ENCODE measurements at places on chromosomes 12 and 14.

GRCh38 chr14:102185360-102185759, 45.7 kb downstream of the WDR20 start:
- DNase-seq = no peak

DNA sequence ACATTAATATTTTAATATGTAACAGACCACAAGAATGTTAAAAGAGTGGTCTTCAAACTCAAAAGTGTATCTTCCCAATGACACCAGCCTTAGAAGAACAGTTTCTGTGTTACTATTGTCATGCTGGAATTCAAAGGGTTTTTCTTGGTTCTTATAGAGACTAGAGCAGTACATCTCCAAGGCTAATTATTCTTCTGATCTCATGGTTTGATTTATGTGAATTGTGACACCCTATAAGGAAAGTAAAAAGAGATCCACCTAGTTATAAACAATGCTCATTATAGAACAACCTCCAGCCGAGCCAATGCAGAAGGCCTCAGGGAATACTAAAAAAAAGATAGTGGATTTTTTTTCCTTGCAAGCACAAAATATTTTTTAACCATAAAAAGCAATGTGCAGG, 65.5 kb downstream of the PTPRO start:
- DNase-seq = no peak

DNA sequence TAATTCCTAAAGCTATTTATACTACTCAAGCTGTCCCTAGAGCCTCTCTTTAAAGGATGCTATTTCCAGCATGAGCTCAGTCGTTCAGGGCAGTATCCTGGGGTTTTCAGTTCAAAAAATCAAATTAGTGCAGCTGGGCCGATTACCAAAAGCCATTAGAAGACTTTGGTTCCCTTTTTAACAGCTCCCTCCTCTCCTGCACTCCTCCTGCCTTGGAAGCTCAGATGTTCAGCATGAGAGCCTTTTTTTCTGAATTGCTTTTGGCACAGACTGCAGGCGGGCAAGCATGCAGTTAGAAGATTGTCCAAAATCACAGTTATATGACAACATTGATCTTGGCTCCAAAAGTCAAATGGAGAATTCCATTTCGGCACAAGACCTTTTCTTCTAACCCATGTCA, 179.6 kb downstream of the SLC35F4 start:
- DNase-seq = peak; percentile 34

DNA sequence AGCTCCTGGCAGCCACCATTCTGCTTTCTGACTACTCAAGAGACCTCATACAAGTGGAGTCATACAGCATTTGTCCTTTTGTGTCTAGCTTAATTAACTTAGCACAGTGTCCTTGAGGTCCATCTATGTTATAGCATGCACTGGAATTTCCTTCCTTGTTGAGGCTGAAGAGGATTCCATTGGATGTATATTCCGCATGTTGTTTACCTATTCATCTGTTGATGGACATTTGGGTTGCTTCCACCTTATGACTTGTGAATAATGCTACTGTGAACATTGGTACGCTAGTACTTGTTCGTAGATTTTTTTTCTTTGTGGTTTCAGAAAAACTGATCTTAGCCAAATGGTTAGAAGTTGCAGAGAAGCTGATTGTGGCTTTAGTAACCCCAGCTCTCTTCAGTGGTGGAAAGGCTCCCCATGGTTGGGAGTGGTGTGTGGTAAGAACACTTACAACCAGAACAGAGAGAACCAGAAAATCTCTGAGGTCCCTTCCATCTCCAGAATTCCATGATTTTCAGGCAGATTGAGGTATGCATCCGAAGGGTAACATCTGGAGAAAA, 118.4 kb downstream of the SAMD4A start:
- no peak for DNase-seq

GRCh38 chr14:96274122-96274521, 18.1 kb downstream of the BDKRB1 start:
- DNase-seq = no peak

DNA sequence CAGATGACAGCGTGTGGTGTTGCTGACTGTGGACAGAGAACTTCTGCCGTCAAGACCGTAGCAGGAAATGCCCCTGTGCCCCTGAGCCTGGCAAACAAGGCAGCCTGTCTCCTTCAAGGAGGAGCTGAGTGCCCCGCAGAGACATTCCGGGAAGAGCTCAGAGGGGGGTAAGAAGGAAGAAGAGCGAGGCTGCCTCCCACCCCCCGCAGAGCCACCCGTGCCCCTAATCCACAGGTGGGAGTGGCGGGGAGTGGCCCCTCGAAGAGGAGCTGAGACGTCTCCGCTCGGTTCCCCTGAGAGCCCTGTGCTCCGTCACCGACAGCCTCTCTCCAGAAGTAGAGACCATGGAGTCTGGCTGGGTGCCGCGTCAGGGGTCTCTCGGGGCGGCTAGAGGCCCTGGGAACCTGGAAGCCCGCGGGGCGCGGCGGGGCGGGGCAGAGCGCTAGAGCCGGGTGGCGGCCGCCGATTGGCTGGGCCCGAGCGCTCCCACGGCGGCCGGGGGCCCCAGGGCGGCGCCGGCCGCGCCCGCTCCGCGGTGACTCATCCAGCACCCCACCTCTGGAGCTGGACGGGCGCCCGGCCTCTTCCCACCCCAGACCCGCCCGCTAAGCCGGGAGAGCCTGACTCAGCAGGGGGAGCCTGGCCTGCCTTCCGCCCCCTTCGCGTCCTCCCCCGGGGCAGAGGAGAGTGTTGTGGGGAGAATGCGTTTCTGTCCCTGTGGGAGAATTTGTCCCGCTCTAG, 25.2 kb upstream of the KRT78 start:
- peak; percentile 84 for DNase-seq

DNA sequence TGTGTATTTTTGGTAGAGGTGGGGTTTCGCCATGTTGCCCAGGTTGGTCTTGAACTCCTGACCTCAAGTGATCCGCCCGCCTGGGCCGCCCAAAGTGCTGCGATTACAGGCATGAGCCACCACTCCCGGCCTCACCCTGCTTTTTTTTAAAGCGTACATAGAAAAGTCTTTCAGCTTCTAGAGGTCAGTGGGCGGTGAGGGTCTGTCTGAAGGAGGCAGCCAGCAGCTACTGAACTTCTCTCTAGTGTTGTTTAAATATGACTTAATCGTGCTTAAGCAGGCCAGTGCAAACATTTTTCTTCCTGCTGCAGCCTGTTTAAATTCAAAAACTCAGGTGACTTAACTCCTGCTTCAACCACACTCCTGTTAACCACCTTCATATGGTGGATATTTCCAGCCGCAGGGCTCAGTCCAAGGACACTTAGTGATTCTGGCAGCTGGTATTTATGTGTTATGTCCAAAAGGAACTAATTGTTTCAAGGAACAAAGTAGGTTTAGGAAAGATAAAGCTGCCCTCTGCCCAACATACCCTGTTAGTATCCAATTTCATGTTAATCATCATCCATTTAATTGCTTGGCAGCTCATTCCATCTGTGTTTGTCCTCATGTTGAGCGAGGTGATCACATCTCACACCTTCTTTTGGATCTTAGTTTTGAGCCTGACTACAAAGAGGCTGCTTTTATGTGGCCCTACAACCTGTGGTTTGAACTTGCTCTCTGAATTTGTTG, 2.0 kb downstream of the PRKAB1 start:
- no peak for DNase-seq

GRCh38 chr14:104387022-104388010, 192.2 kb upstream of the C14orf180 start:
- DNase-seq = peak; percentile 21

DNA sequence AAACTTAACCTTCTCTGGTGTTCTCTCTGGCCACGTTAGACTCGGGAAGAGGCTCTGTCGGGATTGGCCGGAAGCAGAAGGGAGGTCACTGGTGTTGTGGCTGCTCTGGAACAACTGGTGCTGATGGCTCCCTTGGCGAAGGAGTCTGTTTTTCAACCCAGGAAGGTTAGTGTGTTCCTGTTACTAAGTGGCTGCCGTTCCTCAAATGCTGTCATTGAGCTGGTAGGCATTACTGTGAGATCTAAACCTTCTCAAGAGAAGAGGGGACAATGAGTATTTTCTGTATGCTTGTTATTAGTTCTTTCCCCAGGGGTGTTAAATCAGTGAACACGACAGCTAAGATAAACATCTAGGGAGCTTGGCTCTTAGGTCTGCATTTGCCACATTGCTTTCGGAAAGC, 18.3 kb downstream of the POP5 start:
- no peak for DNase-seq

DNA sequence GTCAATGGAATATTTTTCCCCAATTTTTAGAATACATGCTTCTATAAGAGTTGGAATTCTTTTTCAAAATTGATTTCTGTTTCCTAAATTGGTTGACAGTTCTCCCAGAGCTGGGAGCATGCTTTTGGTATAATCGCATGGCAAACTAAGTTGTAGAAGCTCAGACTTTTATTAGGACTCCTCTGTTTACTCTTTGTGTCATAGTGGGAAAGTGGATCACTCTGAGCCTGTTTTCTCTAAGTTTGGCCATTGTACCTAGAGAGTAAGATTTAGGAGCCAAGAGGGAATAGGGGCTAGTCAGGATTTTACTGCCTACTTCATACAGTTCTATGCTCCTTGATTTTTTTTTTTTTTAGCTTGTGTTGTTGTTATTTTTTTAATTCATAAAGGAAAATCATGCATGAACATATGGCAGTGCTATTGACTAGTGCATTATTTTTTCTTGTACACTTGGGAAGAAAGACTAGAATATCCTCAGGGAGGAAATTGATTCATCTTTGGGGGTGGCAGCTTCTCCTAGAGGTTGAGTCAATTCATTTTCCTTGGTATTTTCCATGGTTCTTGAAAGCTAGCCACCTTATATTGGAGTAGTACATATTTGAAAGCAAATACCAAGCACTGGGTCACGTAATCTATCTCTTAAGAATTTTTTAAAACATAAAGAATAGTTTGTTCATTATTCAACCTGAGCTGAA, 77.7 kb upstream of the TRAF3 start:
- no peak for DNase-seq

GRCh38 chr12:23847857-23848256, 101.6 kb downstream of the SOX5 start:
- DNase-seq = no peak

DNA sequence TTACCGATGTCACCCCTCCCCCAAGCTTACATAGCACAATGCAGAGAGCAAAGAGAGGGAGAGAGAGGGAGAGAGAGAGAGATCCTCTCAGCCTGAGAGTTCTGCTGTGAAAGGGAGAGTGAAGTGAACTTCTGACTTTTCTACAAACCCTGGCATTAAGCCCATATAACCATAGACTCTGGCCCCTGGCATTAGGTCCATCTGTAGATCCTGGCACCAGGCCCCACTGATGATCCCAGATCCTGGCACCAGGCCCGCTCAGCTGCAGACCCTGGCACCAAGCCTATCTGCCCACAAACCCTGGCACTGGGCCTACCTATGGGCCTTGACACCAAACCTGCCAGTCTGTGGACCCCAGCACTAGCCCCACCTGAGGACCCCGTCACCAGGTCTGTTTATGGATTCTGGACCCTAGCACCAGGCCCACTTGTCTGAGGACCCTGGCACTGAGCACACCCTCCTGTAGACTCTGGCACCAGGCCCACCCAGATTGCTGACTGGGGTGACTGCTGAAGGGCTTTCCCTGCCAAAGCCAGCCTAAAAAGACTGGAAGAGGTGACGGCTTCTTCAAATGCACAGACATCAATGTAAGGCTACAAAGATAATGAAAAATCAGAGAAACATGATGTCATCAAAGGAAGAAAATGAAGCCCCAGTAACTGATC, 14.5 kb upstream of the KRT83 start:
- no peak for DNase-seq

- no peak for DNase-seq
Observed at GRCh38 chr12:111215881-111216280, 153.0 kb downstream of the PHETA1 start.

DNA sequence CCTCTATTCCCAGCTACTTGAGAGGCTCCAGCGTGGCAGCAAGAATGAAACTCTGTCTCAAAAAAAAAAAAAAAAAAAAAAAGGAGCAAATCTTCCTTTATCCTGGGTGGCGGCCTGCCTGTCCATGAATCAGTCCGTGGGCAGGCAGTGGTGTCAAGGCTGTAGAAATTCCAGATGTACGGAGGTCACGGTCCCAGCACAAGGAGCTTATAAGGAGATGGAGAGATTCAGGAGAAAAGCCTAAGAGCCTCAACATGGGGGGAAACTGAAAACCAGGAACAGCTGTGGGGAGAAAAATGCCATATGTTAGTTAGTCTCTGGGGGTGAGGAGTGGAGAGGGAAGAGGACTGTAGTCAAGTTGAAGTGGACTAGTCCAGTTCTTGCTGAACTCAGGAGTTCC, 130.5 kb upstream of the CRY1 start:
- no peak for DNase-seq

DNA sequence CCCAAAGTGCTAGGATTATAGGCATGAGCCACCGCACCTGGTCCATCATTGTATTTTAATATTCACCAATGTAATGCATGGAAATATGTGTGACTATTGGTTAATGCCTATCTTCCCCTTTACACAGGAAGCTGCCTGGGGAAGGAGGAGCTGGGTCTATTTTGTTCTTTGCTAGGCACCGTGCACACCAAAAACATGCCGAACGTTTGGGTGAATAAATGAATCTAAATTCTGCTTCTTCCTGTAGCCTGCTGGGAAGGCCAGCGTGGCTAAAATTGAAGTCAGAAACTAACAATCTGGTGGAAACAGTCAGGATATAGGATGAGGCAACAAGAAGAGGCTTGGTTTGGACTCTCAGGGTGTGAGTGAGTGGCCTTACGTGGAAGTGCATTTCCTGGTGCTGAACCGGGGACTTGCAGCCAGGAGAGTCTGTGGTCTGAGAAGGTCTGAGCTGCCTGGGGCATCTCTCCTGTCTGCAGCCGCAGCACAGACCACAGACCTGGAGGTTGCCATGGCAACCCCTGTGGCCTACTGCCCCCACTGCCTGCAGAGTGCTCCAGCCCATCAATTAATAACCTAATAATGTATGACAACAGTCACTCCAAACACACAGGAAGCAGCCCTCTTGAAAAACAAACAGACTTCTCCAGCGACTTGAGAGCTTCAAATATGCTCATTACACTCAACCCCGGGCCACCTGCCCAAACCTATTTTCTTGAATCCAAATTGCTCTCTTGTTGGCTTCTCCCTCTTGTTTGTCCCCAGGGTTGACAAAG, 5.5 kb upstream of the GPR68 start:
- DNase-seq = no peak

GRCh38 chr12:93802698-93803423, 125.7 kb downstream of the CRADD start:
- no peak for DNase-seq

- DNase-seq = no peak
Observed at GRCh38 chr12:108622421-108622820, 11.3 kb downstream of the SELPLG start.

GRCh38 chr12:1532375-1533165, 61.8 kb downstream of the FBXL14 start:
- no peak for DNase-seq

DNA sequence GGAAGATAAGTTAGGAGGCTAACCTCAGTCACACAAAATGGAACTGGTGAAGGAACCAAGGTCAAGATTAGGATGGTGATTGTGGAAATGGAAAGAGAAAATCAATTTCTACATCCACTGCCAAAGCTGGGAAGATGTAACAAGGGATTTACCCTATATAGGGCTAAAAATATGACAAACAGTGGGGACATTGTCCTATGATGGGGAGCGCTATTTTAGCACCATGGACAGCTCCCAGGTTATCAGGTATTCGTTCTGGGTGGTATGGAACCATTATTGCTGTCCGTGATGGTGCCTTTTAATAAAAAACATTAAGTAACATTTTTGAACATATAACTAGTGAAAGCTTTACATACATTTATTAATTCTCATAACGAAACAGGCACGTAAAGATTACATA, 124.0 kb downstream of the NDUFA12 start:
- DNase-seq = no peak

GRCh38 chr12:13592063-13592942, 389.1 kb downstream of the GRIN2B start:
- DNase-seq = no peak

- DNase-seq = no peak
Observed at GRCh38 chr12:50315803-50316202, 32.5 kb upstream of the LIMA1 start.
